ENCODE measurements at places on chromosomes 2 and 18.

- DNase-seq: no peak
These were observed 132.8 kb downstream of the TPO start for GRCh38 chr2:1546023-1546591.

- DNase-seq: no peak
These were observed 6.7 kb downstream of the EHD3 start for GRCh38 chr2:31240381-31241365.

DNA sequence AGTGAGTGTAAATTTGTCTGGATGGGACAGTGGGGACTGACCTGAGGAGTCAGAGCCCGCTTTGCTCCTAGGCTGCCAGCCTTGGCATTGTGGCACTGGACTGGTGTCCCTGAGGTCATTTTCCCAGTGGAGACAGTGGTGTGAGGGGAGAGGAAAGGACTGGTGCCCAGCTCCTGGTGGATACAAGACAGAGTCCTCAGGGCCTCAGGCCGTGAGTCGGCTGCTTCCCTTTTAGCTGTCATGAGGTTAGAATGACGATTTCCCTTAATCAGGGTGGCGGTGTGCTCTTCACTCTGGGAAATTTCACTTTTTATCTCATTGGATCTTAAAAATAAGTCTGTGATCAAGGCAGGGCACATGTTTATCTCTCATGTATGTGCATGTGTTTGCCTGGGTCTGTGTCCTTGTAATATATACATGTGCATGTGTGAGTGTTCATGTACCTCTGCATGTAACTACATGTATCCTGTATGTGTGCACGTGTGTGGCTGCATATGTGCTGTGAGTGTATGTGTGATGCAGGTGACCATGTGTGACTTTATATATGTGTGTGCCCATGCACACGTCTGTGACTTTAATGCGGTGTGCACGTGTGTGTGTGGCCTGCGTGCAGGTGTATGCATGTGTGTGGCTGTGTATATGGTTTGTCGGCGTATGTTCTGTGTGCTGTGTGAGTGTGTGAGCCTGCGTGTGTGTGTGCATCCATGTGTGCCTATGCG is 55.7 kb downstream of the GLI2 start:
- DNase-seq: no peak

GRCh38 chr2:106356291-106356690 is 111.9 kb downstream of the RGPD3 start:
- no peak for DNase-seq

DNA sequence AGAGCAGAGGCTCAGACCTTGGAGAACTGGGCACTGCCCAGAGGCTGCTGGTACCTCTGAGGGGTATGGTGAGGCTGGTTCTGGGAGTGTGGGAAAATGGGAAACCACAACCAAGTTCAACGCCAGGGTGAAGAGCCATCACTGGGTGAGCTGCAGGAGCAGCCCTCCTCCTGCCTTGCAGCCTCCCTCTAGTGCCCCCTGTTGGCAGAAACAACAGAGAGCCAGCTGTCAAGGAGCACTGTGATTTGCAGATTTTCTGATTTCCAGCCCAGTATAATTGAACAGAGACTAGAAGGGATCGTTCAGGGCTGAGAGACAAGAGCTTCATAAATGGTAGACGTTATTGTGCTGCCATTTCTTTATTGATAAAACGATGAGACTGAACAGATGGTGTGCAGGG is 50.5 kb downstream of the MAPK4 start:
- no peak for DNase-seq

GRCh38 chr2:67996772-67997527 is 65.9 kb downstream of the C1D start:
- DNase-seq: no peak

GRCh38 chr2:239727182-239727775 is 297.9 kb downstream of the NDUFA10 start:
- no peak for DNase-seq

- DNase-seq: no peak
These were observed 470.8 kb downstream of the DLGAP1 start for GRCh38 chr18:3984163-3984757.

DNA sequence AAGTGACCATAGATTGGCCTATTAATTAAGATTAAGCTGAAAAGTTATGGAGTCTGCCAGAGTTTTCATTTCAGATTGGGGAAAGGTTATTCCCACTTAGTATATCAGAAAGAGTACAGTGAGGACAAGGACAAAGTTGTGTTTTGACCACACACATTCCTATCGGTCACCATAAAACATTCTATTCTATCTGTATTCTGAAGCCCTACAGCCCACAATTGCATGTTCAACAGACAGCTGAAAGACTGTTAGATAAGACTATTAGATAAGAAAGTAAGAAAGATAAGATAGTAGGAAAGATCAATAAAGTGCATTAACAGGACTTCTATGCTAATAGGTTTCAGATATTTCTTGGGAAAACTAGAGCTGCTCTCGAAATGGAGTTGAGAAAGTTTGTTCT is 26.7 kb upstream of the ACYP2 start:
- DNase-seq: no peak

Data from T47D (cell line).